ENCODE measurements at places on chromosomes 5 and 9.

DNA sequence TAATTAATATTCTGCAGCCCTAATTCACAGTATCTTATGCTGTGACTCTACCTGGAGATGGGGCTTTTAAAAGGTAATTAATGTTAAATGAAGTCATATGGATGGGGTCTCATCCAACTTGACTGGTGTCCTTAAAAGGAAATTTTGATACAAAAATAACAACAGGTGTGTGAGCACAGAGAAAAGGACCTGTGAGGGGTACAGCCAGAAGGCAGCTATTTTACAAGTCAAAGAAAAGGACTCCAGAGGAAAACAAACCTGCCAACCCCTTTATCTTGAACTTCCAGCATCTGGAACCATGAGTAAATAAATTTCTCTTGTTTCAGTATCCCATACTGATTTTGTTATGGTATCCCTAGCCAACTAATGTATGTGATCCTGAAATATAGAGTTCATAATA is 250.3 kb downstream of the TMEM232 start:
- no peak for DNase-seq

- no peak for DNase-seq
Observed at GRCh38 chr5:61328791-61329549, 3.1 kb upstream of the ZSWIM6 start.

DNA sequence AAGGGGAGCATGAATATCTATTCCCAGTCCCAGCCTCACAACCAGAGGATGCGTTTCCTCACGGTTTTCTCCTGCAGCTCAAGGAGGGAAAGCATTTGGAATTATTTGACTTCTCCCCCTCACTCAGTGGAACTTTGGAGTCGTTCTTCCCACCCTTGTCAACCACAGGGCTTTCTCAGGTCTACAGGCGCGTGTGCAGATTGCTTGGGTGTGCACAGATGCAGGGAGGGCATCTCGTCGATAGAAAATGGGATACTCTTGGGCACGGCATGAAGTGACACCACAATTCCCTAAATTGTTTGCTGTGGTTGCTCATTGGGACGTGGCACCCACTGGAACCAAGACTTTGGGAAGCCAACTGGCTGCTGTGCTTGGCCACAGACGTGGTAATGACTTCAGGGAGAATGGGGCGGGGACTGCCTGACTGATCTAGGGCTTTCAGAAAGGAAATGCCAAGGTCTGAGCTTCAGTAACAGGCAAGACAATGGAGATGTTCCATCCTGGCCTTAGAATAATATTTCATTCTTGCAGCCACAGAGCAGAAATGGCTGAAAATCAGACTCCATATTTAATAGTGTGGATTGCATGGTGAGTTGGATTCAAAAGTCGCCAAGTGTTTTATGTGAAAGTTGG is 12.2 kb upstream of the OBP2B start:
- no peak for DNase-seq

DNA sequence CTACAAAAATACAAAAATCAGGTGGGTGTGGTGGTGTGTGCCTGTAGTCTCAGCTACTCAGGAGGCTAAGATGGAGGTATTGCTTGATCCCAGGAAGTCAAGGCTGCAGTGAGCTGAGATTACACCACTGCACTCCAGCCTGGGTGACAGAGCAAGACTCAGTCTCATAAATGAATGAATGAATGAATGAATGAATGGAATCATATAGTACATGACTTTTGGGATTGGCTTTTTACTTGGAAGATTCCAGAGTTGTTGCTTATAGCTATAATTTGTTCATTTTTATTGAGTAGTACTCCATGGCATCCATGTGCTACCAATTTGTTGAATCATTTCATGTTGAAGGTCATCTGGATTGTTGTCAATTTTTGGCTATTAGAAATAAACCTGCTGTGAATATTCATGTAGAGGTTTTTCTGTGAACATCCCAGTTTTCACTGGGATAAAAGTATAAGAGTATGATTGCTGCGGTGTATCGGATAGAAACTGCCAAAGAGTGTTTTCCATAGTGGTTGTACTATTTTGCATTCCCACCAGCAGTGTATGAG is 19.9 kb downstream of the ERBIN start:
- DNase-seq = no peak

GRCh38 chr5:172686539-172687390 is 45.7 kb downstream of the NEURL1B start:
- no peak for DNase-seq

DNA sequence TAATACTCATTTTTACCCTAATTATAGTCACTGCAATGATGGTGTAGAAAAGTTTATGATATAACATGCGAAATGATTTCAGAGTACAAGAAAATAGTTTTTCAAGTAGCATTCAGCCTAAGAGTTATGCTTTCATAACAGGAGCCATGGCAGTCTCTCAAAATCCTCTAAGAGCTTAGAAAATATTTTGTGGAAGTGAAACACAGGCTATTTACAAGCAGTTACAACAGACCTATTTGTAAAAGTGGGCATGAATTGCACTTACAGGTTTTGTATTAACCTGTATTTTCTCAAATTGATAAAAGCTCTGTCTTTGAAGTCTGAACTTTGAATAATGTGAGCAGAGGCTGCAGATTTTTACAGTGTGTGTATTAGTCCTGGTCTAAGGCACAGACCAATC is 523.3 kb downstream of the LRRC70 start:
- DNase-seq = no peak

DNA sequence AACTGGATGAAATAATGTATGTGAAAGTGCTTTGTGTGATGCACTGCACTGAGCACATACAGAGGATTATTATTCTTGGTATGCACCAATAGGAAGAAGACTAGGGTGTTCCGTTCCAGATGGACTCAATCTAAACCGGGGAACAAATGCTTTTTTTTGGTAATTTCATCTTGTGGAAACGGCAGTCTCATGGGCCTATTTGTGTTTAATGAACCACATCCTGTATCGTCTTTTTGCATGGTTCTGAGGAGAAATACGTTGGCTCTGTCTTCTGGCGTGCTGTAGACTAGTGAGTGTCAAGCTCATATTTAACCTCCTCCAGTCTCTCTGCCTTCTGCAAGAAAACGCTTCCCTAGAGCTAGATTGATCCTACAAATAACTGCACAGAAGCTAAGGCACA is 30.0 kb downstream of the TRIM32 start:
- no peak for DNase-seq

GRCh38 chr5:146137967-146138403 is 32.6 kb upstream of the PLAC8L1 start:
- DNase-seq = no peak

GRCh38 chr5:172973127-172973916 is 10.2 kb upstream of the ATP6V0E1 start:
- DNase-seq = no peak

DNA sequence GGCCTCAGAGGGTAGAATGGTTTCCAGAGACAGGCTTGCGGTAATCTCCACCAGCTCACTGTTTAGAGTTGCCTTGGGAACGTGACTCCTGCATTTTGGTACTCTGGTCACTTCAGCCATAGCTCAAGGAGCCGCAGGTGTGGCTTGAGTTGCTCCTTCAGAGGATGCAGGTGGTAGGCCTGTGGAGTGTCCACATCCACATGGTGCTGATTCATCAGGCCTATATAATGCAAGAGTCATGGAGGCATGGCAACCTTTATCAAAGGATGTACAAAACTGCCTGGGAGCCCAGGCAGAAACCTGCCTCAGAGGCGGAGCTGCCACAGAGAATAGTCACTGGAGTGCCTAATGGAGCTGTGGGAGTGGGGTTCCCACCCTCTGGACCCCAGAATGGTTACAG is 114.2 kb downstream of the ANXA1 start:
- no peak for DNase-seq

- no peak for DNase-seq
Observed at GRCh38 chr9:6917162-6917561, 159.4 kb downstream of the KDM4C start.

All from gastrocnemius medialis (tissue), 4 donors.